Globus pallidus (tissue), 1 donor: ENCODE measurements at places on chromosomes 7 and 10.

- DNase-seq: no peak
Observed at GRCh38 chr10:84406561-84406960, 78.2 kb downstream of the CCSER2 start.

DNA sequence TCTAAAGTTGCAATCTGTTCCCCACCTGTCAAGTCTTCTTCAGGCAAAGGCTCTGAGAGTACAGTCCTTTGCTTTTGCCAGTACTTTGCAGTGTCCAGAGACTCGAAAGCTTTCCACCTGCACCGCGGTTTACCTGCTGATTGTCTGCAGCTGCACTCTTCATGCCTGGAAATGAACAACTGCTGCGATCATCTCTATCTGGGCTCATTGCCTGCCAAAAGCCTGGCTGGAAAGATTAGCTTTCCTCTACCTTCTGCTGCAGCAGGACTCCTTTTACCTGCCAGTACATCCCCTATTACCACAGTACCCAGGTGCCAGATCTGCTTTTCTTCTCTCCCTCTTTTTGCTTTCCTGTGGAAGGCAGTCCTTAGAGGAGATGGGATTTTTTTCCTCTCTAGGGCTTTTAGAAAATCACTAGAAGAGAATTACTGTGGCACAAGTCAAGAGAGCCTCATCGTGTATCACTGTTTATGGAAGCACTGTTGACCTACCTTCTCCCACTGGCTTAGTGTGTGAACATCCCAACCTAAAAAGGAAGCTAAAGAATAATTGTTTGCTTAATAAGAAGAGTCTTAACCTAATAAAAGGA lies 2.2 kb downstream of the STRIP2 start:
- no peak for DNase-seq

- DNase-seq: no peak
Observed at GRCh38 chr7:98251231-98251600, 816 bp downstream of the TECPR1 start.

GRCh38 chr7:55140221-55140940 lies 121.6 kb downstream of the EGFR start:
- no peak for DNase-seq

DNA sequence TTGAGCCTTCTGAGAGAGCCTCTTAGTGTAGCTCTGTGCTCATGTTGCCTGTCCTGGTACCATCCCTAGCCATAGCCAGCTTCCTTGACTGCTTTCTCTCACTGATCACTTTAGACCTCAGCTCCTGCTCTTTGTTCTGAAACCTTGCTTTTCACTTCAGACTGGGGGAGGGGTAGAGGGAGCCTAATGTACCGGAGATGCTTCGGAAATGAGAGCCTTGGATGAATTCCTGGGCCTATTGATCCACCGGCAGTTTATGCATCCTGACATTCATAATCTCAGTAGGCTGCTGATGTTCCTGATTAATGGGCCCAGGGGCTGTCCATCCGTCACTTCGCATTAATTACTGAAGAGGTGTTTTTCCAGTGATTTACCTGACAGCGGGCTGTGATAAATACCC lies 38.8 kb downstream of the R3HCC1L start:
- no peak for DNase-seq

GRCh38 chr7:156178857-156179256 lies 366.6 kb upstream of the SHH start:
- no peak for DNase-seq

- no peak for DNase-seq
Observed at GRCh38 chr7:84102213-84102612, 92.4 kb downstream of the SEMA3A start.

DNA sequence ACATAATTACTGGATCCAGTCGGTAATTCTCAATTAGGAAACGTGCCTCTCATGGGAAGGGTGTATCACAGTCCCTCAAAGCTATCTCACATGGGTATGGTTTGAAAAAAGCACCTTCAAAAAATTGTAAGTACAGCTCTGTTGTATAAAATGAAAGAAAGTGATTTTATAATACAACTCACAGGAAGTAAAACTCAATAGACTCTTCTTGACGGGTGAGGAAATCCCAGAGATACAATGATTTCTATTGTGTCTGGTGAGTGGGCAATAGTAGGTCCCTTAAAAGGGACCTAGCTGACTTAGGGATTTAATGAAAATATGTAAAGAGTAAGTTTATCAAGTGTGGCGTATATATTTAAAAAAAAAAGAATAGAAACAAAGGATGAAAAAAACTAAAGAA lies 27.0 kb downstream of the TASOR2 start:
- DNase-seq: no peak

- no peak for DNase-seq
Observed at GRCh38 chr7:114710499-114710898, 211.4 kb upstream of the MDFIC start.

DNA sequence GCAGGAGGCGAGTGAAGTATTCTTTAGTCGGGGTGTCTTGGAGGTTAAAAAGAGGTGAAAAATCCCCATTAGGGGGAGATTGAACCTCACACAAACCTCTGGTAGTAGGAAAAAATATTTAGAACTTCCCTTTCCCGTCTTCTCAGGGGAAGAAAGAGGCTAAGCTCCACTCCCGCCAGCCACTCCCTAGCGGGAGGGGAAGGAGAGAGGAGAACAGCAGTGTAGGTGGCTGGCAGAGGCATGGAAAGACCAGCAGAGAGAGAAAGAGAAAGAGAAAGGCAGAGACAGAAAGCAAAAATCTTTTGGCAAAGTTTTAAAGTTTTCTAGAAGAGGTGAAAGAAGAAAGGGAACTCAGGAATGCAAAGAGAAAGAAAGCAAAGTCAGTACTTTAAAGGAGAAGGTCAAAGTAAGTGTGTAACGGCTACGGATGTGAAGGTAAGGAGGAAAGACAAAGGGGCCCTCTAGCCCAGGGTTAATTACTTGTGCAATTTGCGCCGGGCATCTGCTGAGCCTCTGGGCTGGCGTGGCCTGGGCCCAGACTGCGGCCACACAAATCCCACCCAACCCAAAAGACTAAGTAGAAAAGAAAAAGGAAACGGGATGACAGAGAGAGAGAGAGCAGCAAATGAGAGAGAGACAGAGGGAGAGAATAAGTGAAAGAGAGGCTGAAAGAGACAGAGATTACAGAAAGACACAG lies 72.3 kb upstream of the ZNF746 start:
- DNase-seq: no peak

- DNase-seq: no peak
Observed at GRCh38 chr10:9262770-9263169, 1208.3 kb downstream of the GATA3 start.
